ENCODE measurements at places on chromosomes 16 and 17. TPM values are rescaled to one million over a fixed set of nuclear protein-coding genes. Genes with fewer than 3 reads are reported as not detected.

The MOSMO gene
- total RNA-seq = 10.3 TPM

The PITPNM3 gene
- 3.4 TPM for total RNA-seq

The PKMYT1 gene
- total RNA-seq = 0.97 TPM

The COPZ2 gene
- 50.5 TPM for total RNA-seq

The TNFRSF17 gene
- not detected for total RNA-seq

The KRT20 gene
- total RNA-seq = not detected

The MT1G gene
- total RNA-seq = 3.6 TPM
